ENCODE measurements at places on chromosomes 6 and 20.

GRCh38 chr6:89118931-89119330 is 1.1 kb upstream of the SRSF12 start:
- DNase-seq = no peak

DNA sequence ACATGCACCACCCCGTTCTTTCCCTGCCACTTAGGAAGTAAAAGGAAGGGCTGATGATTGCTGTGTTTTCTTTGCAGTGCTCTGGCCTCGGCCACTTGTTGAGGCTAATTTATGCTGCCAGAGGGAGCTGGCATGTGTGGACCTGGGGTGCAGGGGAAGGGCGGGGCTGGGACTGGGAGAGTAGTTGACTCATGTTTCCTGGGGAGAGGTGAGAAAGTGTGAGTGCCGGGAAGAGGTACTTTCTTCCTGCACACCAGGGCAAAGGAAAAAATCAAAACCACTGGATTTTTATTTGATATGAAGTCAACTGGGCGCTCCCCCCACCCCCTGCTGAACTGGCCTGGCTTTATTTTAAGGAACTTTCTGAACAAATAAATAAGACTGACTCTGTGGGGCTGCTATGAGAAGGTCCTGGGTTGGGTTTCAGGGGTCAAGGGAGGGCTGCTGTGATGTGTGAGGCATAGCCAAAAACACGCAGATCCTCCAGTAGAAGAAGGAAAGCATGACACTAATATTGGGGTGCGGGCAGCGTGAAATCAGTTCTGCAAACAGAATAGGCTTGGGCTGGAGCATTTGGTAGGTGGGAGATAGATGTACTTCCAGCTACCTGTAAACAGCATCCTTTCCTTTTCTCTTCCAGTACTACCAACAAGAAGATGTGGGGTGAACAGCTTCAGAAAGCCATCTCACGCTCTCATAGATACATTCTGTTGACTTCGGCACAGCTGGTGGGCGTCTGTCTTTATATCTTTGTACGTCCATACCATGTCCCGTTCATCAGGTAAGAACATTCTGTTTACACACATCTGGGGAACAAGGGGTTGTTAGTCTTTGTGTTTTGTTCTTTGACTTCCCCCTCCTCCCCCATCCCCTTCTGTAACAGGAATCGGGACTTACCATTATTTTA is 87.5 kb downstream of the SYNJ2 start:
- peak; percentile 54 for DNase-seq

GRCh38 chr6:18632670-18633410 is 245.7 kb downstream of the RNF144B start:
- no peak for DNase-seq

- peak; percentile 91 for DNase-seq
Measured at GRCh38 chr6:157760589-157761330, 62.3 kb upstream of the SNX9 start.

- no peak for DNase-seq
Measured at GRCh38 chr20:62674370-62674769, 32.1 kb downstream of the SLCO4A1 start.

All from fibroblast of skin of right biceps (primary cell).